ENCODE measurements at places on chromosomes 7 and 10. TPM values are rescaled to one million over a fixed set of nuclear protein-coding genes. Genes with fewer than 3 reads are reported as not detected.

The SHOC2 gene
- total RNA-seq, result 77.5 TPM

The EBF3 gene
- 3.6 TPM for total RNA-seq

The SBDS gene
- 117 TPM for total RNA-seq

The CUZD1 gene
- total RNA-seq, result not detected

The LRRD1 gene
- total RNA-seq, result 4.1 TPM
